ENCODE measurements at places on chromosomes 1 and 21. TPM values are rescaled to one million over a fixed set of nuclear protein-coding genes. Genes with fewer than 3 reads are reported as not detected.

DNA sequence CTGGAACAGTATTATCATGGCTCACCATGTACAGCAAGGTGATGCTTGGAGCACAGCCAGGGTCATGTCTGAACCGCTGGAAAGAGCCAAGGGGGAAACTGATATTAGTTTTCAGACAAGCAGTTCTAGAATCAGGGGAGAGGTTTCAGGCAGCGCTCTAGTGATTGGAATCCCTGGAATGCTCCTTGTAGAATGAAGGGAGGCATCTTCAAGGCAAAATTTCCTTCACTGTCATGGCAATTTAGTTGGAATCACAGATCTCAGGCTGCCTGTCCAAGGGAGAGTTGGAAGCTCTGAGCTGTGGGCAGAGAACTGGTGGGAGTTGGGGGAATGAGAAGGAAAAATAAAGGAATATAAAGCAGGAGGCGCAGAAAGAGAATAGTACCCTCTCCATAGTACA is 737.1 kb downstream of the PTPRU start:
- no peak overlapping the region for H3K27ac ChIP-seq
- H3K36me3 ChIP-seq = no peaks in the 10 kb centered on the region
- no peak overlapping the region for H3K4me3 ChIP-seq
- DNase-seq = no peak

DNA sequence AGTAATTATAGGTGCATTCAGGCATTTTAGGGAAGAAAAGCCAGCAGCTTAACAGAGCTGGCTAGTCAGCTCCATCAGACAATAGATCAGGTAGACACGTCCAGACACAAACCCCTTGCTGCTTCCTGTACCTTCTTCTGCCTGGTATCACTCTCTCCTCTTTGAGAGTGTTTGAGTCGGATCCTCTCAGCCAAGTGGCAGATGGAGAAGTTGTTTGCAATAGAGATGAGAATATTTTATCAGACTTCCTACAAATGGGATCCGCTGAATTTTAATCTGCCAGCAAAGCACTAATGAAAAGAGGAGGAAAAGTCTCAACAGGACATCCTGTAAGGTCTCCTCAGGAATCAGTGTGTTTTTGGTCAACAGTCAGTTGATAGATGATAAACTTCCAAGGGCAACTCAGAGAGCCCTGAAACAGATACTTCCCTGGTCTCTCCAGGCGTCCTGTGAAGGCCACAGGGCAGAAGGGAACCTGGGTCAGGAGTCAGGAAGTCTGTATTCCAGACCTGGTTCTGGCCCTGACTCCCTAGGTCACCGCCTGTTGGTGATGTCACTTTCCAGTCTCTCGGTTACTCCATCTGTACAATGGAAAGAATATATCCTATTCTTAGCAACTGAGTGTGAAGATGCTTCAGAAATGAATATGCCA is 62.1 kb upstream of the PROX1 start:
- no peak overlapping the region for H3K4me3 ChIP-seq
- no peak overlapping the region for H3K27ac ChIP-seq
- no peaks in the 10 kb centered on the region for H3K27me3 ChIP-seq
- DNase-seq = no peak
- H3K36me3 ChIP-seq = no peaks in the 10 kb centered on the region

DNA sequence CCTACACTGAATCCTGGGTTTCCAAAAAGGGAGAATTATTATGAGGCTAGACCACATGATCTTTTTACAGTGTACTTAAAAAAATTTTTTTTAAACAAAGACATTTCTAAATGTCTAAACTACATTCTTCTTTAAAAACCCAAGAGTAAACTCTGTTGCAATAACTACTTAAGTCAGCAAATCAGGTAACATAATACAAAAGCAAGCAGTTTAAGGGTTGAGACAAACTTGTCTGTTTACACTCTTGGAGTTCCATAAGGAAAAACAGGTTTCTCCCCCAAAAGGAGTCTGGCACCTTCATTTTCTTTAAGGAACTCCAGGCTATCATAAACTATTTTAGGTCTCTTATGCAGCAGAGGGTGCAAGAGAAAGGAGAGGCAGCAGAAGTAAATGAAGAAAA is 12.5 kb upstream of the ANKRD45 start:
- H3K27me3 ChIP-seq = peaks cover 10% of the 10 kb centered on the region
- H3K27ac ChIP-seq = no peak overlapping the region
- no peak for DNase-seq
- no peaks in the 10 kb centered on the region for H3K4me1 ChIP-seq
- no peaks in the 10 kb centered on the region for H3K36me3 ChIP-seq

- no peaks in the 10 kb centered on the region for H3K27me3 ChIP-seq
- peaks cover 65% of the 10 kb centered on the region for H3K4me1 ChIP-seq
Observed at GRCh38 chr1:160658162-160658813, 11.4 kb upstream of the SLAMF1 start.

- peaks cover 7% of the 10 kb centered on the region for H3K4me1 ChIP-seq
- H3K27ac ChIP-seq = no peak overlapping the region
- peaks cover 57% of the 10 kb centered on the region for H3K36me3 ChIP-seq
- no peak overlapping the region for H3K4me3 ChIP-seq
- DNase-seq = no peak
- H3K27me3 ChIP-seq = no peaks in the 10 kb centered on the region
Observed at GRCh38 chr1:32665915-32666314, 14.9 kb downstream of the RBBP4 start.

DNA sequence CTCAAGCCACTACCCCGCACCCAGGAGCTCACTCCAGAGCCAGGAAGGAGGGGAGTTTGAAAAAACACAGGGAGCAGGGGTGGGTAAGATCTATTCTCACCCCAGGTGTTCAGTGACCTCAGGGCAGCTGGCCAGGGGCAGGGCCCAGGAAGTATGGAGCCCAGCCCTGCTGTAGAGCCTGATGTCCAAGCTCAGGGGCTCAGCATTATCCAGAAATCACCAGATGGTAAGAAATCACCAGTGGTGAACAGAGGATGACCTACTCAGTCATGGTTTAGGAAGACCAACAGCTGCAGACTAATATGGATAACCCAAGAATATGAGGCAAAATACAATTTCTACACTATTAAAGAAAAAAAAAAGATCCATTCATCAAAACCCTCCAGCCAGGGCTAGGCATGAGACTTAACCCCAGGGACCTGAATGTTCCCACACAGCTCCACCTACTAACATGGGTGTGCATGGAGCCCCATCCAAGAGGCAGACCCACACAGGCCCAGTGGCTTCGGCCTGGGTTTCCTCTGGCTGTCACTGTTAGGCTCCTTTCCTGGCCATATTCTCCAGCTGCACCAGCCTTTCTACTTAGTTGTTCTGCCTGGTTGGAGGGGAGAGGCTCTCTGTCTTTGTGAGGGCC is 67.6 kb downstream of the KCNN3 start:
- no peak overlapping the region for H3K4me3 ChIP-seq
- peaks cover 19% of the 10 kb centered on the region for H3K27me3 ChIP-seq
- no peak for DNase-seq

- H3K36me3 ChIP-seq = peaks cover 4% of the 10 kb centered on the region
- H3K27me3 ChIP-seq = no peaks in the 10 kb centered on the region
- H3K4me3 ChIP-seq = no peak overlapping the region
- DNase-seq = no peak
Observed at GRCh38 chr1:58808077-58808476, 24.2 kb upstream of the JUN start.

GRCh38 chr1:29298246-29298645 is 61.9 kb downstream of the PTPRU start:
- DNase-seq = no peak
- no peaks in the 10 kb centered on the region for H3K4me1 ChIP-seq
- H3K27me3 ChIP-seq = peaks cover 4% of the 10 kb centered on the region

Gene GJC2
- total RNA-seq = 0.40 TPM

Gene HES5
- total RNA-seq = not detected

- H3K27me3 ChIP-seq = peaks cover 38% of the 10 kb centered on the region
- H3K4me1 ChIP-seq = peaks cover 55% of the 10 kb centered on the region
- peak; percentile 77 for DNase-seq
- peak within 1 kb of the TSS; percentile 14 for H3K4me3 ChIP-seq
- peak within 1 kb of the TSS; percentile 75 for H3K27ac ChIP-seq
Observed at GRCh38 chr1:159826441-159827101, at the start of gene SLAMF8. TSS of gene SLAMF8 (plus strand) at chr1:159826873. CDS start at chr1:159826899, 26 bp downstream.

- no peak for DNase-seq
- no peak overlapping the region for H3K4me3 ChIP-seq
- no peaks in the 10 kb centered on the region for H3K36me3 ChIP-seq
- H3K4me1 ChIP-seq = no peaks in the 10 kb centered on the region
Observed at GRCh38 chr1:91224878-91225277, 179.8 kb downstream of the HFM1 start.

GRCh38 chr1:31007462-31007991 is 58.0 kb downstream of the PUM1 start:
- no peak overlapping the region for H3K27ac ChIP-seq
- H3K27me3 ChIP-seq = no peaks in the 10 kb centered on the region
- H3K4me1 ChIP-seq = peaks cover 45% of the 10 kb centered on the region
- no peak for DNase-seq
- no peak overlapping the region for H3K4me3 ChIP-seq
- peaks cover 41% of the 10 kb centered on the region for H3K36me3 ChIP-seq

GRCh38 chr1:26686795-26687194 is 9.0 kb upstream of the ARID1A start:
- H3K4me3 ChIP-seq = no peak overlapping the region
- peaks cover 18% of the 10 kb centered on the region for H3K4me1 ChIP-seq
- DNase-seq = no peak
- H3K27ac ChIP-seq = no peak overlapping the region
- no peaks in the 10 kb centered on the region for H3K36me3 ChIP-seq

DNA sequence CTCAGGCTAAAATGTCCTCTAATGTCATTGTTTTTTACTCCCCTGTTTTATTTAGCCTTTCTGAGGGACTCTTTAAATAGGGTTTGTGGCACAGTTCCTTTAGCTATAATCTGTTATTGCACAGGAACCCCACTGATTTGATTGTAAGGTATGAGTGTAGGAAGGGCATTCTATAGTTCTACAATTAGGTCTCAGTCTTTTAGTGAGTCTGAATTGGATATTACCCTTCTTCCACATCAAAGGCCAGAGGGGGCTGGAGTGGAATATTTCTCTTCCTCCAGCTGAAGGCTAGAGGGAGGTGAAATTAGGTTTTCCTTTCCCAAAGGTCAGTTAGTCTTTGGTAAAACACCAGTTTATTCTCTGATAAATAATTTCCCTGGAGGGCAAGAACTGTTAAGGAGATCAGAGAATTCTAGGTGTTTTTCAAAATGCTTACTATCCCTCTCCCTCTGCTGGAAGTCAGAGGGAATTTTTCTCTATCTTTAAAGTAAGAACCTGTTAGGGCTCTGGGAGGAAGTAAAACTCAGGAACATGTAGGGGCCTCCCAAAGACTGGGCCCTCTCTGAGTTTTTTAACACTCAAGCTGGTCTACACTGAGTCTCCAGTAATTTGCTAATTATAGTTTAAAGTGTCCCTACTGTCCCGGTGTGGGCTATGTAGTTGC is 176.3 kb upstream of the ZNHIT6 start:
- no peaks in the 10 kb centered on the region for H3K36me3 ChIP-seq
- DNase-seq = no peak
- H3K27me3 ChIP-seq = no peaks in the 10 kb centered on the region
- no peak overlapping the region for H3K27ac ChIP-seq
- H3K4me1 ChIP-seq = no peaks in the 10 kb centered on the region

DNA sequence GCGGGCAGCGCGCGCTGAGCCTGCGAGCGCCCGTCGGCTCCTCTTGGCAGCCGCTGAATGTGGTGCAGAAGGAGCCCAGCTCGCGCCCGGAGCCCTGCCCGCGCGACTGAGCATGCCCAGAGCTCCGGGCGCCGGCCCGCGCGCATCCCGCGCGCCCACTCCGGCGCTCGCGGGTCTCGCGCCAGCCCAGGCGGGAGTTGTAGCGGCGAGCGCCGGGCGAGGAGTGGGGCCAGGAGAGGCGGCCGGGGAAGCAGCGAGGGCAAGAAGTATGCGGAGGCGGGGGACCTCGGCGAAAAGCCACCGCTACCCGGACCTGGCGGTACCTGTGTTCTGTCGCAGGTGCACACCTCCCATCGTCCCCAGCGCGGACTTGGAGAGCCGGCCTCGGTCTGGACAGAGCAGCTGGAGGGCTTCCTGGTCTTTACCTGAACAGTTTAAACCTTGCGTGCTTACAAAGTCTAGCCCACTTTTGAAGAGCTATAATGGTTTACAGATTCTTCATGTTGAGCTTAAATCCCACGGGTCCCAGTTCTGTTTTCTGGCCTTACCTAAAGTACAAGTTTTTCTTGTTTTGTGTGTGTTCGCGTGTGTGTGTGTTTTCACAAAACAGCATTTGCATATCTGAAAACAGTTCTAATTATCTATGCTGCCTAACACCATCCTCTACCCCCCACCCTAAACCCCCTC is at the start of gene DDAH1:
DDAH1 (minus strand) TSS at position 61 of the 687 bp plus-strand sequence. CDS start 114 bp downstream, outside the sequence.
- H3K27me3 ChIP-seq = peaks cover 53% of the 10 kb centered on the region
- H3K4me1 ChIP-seq = peaks cover 4% of the 10 kb centered on the region
- DNase-seq = no peak

DNA sequence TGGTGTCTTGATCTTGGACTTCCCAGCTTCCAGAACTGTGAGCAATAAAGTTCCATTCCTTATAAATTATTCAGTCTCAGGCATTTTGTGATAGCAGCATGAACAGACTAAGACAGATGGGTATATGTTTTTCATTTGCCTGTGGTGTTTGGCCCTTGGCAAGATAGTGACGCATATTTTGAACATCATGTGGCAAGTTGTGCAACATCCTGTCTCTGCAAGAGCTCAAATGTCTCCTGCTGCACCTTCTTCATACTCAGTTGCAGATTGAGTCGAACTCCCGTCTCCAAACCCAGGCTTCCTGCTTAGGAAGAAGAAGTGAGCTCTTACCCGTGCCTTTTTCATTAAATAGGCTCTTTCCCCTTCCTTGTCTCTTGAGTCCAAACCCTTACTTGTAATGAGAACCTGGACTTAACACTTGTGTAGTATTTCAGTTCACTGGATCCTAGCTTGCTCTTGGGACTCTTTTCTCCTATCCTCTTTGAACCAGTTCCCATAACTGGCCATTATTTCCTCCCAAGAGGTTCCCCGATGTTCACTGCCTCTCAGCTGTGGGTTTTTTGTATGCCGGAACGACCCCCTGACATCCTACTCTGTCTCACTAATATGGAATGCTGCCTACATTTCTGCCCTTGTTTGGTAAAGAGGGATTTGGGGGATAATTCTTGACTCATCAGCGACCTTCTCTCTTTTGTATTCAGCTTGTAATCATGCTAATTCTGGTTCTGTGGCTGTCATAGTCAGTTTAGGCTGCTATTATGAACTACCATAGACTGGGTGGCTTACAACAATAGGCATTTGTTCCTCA is 125.0 kb upstream of the KCNK2 start:
- H3K4me3 ChIP-seq = no peak overlapping the region
- no peaks in the 10 kb centered on the region for H3K36me3 ChIP-seq
- H3K27ac ChIP-seq = no peak overlapping the region
- no peaks in the 10 kb centered on the region for H3K27me3 ChIP-seq
- no peak for DNase-seq

DNA sequence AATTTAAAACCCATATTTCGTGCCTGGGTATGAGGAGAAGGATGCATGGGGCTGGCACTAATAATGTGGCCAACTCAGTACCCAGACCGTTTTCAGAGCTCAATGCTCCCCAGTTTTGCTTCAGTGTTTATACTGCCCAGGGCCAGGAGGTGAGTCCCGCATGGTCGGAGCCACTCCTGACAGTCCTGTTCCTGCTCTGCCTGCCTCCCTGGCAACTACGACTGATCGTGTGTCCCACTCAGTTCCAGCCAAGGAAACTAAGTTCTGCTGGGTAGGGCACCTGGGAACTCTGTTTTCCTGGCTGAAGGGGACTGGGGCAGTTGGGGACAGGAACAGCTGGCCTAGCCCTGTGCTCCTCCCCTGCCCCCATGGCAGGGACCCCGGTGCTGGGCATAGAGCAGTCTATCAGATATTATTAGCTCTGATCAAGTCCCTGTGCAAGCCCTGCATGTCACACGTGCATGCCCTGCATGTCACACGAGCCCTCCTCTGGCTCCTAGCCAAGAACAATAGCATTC is 19.2 kb downstream of the S100A7 start:
- H3K27me3 ChIP-seq = no peaks in the 10 kb centered on the region
- no peak for DNase-seq
- H3K4me3 ChIP-seq = no peak overlapping the region
- H3K27ac ChIP-seq = no peak overlapping the region
- no peaks in the 10 kb centered on the region for H3K4me1 ChIP-seq

All from activated CD4-positive, alpha-beta T cell treated with anti-CD3 and anti-CD28 coated beads, Interleukin-2, amount 10 ng/mL, durations not matched to agents 7 days and 5 days (primary cell).